Activated naive CD4-positive, alpha-beta T cell treated with Interleukin-2 at 50 U/mL for 16 hours (primary cell): ENCODE measurements at places on chromosomes 1 and 21.
A peak's percentile ranks its signal among the peaks of the same experiment; 100 is the strongest.

- no peak for DNase-seq
Measured at GRCh38 chr1:98939471-98939870, 65.2 kb downstream of the PLPPR5 start.

- no peak for DNase-seq
Measured at GRCh38 chr1:244231193-244231571, 180.1 kb downstream of the ZBTB18 start.

- no peak for DNase-seq
Measured at GRCh38 chr1:150148837-150149270, 862 bp upstream of the PLEKHO1 start.

GRCh38 chr1:53550201-53550741 lies 91.1 kb downstream of the DMRTB1 start:
- DNase-seq: no peak

- DNase-seq: peak; percentile 70
Measured at GRCh38 chr1:202159534-202160371, 649 bp downstream of the PTPN7 start.

GRCh38 chr21:24411429-24411828 lies 1195.9 kb downstream of the MRPL39 start:
- DNase-seq: no peak

DNA sequence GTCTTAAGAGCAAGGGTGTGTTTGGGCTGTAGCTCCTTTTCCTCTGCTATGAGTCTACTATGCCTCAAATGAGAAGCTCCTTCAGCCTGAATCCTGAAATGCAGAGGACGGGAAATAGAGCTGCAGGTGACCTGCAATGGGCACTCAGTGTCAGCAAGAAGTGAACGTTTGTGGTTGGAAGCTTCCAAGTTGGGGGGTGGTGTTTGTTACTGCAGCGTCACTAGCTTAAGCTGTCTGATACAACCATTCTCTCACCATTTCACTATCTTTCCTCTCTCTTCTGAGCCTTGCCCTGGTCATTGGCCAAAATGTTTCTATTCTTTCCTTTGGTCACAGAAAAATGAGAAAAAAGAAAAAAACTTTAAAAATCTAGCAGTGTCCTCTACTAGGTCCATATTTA lies 19.4 kb downstream of the TRIM67 start:
- DNase-seq: no peak
